ENCODE measurements at places on chromosomes 1 and 21. TPM values are rescaled to one million over a fixed set of nuclear protein-coding genes. Genes with fewer than 3 reads are reported as not detected.

Gene SH3GLB1
- total RNA-seq: 25.1 TPM

Gene DHDDS
- total RNA-seq: 36.1 TPM

Gene SAMD11
- total RNA-seq: 37.0 TPM

Gene KLHDC7A
- 0.91 TPM for total RNA-seq

Data from A172 (cell line).